ENCODE measurements at places on chromosomes 5 and 9. TPM values are rescaled to one million over a fixed set of nuclear protein-coding genes. Genes with fewer than 3 reads are reported as not detected.

- no peak for DNase-seq
These were observed 519.2 kb downstream of the RASEF start for GRCh38 chr9:82543726-82544125.

GRCh38 chr5:111930905-111931461, 174.0 kb upstream of the NREP start:
- no peak for DNase-seq

- DNase-seq: no peak
These were observed 371.2 kb downstream of the NFIB start for GRCh38 chr9:13942695-13943094.

DAB2 gene
- total RNA-seq: 0.28 TPM

CTNND2 gene
- total RNA-seq: not detected
